Activated CD8-positive, alpha-beta memory T cell treated with anti-CD3 and anti-CD28 coated beads for 1 hour (primary cell): ENCODE measurements at places on chromosomes 7 and 10.

DNA sequence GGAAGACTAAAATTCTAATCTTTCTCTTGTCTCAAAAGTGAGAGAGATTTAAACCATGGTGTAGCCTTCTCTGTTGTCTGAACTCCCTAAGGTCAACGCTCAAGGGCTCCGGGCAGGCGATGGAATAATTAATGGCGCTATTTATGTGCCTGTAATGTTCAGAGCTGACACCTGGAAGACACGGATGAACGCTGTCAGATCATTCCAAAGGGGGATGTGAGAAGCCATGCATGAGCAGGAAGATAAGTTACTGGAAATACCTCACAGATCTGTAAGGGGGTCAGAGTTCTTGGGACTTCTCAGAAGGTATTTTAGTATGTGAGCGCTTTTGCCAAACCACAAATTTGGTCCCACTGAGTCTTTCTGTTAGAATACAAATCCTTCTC, 73.3 kb upstream of the MTPN start:
- DNase-seq: no peak

DNA sequence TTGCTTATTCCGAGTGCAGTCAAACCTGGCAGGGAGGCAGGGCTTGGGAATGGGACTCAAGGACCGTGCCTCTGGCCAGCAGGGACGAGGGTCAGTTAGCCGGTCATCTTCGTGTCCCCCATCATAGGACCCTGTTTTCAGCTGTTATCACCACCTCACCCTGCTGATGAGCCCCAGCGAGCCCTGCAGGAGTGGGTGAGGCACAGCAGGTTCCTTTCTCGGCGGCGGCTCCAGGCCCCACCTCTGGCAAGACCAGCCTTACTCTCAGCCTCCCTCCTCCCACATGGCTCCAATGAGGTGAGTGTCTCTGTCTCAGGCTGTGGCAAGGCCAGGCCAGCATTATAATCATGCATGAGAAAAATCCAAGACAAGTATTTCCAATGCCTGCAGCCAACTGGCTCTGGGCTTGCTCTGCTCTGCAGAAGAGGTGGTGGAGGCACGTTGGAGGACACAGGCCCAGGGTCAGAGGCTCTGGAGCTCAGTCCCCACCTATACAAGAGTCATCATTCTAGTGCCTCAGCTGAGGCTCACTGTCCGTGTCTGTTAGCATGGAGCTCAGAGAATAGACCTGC, 15.7 kb downstream of the PKD1L1 start:
- no peak for DNase-seq

DNA sequence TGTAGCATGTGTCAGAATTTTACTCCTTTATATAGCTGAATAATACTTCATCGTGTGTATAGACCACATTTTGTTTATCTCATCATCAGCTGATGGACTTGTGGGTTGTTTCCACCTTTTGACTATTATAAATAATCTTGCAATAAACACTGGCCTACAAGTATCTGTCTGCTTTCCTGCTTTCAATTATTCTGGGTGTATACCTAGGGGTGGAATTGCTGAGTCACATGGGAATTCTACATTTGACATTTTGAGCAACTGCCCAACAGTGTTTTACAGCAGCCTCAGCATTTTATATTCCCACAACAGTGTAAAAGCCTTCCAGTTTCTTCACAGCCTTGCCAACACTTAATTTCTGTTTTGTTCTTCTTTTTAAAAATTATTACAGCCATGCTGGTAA, 200.3 kb upstream of the PRSS1 start:
- DNase-seq: no peak

DNA sequence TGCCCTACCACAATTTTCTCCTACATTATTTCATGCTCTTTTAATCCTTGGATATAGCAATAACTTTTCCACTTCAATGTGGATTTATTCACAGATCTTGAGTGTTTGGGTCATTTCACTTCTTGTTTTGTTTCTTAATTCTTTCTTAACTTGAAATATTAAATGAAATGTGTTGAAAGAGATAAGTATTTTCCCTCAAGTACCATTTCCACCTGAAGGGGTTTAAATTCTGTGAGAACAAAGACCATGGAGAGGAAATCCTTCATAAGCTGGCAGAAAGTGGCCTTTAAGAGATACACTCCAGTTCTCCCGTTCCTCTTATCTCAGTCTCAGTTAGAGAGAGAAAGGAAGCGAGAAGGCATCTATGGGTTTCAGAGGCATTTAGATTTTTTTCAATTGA, 14.1 kb upstream of the DLD start:
- no peak for DNase-seq

DNA sequence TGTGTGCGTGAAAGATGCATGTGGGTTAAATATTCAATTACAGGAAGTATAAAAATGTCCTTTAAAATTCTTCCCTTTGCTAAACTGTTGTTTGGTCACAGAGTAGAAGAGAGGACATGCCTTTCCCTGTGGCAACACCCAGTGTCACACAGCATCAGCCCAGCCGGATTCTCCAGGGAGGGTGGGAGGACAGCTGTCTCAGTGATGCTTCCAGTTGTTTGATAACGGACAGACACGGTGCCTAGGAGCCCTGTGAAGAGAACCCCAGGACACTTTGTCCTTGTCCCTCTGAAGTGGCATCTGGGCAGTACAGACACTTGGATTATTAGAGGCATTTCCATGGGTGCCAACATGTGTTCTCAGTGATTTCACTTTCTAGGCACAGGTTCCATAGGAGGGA, 306.6 kb upstream of the LRGUK start:
- DNase-seq: no peak

DNA sequence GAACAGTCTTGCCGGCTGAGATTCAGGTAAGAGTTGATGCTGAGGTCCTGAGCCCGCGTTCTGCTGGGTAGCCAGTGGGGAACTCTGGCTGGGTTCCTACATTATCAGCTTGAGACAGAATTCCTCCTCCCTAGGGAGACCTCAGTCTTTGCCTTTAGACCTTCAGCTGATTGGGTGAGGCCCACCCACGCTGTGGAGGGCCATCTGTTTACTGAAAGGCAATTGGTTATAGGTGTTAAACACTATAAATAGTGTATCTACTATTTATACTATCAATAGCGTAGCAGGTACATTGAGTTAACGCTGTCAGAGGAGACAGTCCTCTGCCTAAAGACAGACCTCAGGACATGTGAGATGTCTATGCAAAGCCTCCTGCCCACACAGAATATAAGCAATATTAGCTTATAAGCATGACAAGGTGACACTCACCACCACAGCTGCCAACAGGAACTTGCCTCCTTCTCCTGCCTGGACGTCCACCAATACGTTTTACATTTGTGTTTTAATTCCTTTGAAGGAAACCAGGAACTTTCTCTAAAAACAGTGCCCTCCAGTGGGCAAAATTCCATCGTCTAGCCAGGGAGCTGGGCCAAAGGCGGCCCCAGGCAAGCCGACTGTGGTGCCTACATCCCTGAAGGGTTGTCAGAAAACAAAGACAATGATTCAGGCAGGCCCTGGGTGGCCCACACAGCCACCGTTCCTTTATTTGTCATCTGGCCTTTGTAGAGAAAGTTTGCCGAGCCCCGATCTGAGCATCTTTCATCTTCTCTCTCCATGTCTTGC, 58.8 kb downstream of the INSIG1 start:
- no peak for DNase-seq

DNA sequence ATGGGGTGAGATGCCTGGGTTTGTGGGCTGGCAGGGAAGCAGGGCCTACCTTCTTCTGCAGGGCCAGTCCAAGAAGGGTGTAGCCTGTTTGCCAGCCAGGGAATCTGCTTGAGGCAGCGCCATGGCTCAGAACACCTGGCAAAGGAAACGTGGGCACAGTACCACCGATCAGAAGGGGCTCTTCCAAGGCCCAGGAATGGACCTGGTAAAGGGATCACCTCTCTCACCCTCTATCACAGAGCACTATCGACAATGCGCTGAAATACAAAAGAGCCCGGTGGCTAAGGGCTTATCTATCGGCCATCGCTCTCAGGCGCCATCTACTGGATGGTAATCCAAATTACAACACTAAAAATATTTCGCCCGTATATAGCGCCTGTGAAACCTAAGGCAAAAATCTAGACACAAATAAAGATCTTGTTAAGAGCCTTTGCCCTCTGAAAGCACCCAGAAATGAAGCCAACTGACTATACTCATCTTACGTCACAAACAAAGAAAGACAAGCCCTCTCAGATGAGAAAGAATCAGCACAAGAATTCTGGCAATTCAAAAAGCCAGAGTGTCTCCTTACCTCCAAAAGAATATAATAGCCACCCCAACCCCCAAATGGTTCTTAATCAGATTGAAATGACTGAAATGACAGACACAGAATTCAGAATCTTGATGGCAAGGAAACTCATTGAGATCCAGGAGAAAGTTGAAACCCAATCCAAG, 217.8 kb upstream of the HPS1 start:
- no peak for DNase-seq

- DNase-seq: no peak
These were observed 453.2 kb downstream of the TNS3 start for GRCh38 chr7:47128700-47129099.

DNA sequence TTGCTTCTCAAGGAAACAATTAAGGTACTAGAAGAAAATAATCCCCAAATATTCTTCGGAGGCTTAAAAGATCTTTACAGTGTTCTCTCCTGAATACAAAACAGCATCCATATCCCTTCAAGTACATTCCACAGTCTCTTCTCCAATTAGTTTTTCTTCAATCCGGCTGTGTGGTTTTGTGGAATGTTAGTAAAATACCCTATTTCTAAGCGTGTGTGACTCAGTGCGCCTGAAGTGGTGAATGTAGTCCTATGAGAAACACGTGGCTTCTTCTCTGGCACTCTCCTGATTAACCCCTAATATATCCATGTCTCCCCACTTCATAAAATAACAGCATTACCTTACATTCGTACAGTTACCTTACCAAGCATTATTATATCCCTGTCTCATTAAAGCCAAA, 570.2 kb downstream of the ARL4A start:
- no peak for DNase-seq

- DNase-seq: no peak
These were observed 2.7 kb upstream of the ZNF786 start for GRCh38 chr7:149093228-149093627.

DNA sequence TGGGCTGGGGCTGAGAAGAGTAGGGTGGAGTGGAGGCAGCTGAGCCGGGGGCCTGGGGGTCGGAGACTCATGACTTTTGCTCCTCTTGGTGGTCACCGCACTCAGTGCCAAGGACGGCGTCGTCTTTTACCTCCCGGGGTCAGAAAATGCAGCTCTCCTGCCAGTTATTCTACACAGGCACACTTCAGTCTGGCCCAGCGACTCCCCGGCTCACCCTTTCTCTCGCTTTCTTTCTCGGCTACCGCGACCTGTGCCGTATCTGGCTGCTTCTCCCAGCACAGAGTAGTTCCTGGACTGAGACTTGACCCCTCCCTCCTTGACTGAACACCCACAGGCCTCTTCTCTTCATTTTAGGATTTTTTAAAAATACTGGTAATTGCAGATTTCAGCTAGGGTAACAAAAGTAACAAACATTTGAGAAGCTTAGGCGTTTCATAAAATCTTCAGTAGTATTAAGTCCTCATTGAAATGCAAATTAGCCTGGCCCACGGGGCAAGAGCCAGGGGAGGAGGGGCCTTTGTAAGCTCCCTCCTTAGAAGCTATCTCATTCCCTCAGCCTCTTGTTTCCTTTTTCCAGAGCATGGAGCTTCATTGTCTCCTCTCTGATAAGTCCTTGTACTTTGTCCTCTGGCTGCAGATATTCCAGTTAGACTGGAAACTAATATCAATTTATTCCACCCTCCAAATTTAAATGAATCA, 1.1 kb upstream of the PRLHR start:
- no peak for DNase-seq

DNA sequence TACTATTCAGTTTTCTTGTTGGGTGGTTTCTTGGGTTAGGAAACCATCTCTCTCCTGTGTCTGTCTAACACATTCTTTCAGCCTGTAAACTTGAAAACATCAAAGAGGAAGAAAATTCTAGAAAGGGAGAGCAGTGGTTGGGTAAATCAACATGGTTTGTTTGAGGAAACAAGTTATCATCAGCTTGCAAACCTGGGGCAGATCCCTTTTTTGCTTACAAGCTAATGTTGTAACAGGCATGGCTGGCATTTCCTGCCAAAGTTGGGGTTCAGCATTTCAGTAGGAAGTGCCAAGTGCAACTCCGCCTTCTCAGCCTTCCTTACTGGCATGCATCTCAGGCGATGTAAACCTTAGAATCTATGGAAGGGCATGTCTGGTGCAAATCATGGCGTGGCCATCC, 112.6 kb downstream of the EEPD1 start:
- DNase-seq: no peak

GRCh38 chr7:80679921-80680907, 41.8 kb downstream of the CD36 start:
- no peak for DNase-seq

- DNase-seq: no peak
These were observed 47.4 kb downstream of the ZMYND11 start for GRCh38 chr10:182441-183201.

GRCh38 chr10:33950206-33950605, 615.7 kb upstream of the NRP1 start:
- no peak for DNase-seq

DNA sequence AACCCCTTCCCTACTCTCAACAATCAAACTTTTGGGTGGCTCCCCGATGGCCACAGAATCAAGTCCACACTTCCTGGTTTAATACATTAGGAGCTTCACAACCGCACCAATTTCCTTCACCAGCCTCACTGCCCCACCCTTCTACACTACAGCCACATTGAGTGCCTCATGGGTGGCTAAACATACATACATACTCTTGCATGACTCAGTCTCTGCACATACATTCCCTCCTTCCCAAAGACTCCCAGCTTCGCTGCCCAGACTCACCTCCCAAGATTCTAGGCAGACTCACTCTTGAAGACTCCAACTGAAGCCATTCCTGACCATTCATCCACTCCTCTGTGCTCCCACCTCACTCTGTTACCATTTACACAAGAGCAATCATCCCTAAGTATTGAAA, 15.9 kb downstream of the VPS41 start:
- DNase-seq: no peak

- peak; percentile 49 for DNase-seq
These were observed 2.4 kb upstream of the TAS2R38 start for GRCh38 chr7:141975806-141976523.

DNA sequence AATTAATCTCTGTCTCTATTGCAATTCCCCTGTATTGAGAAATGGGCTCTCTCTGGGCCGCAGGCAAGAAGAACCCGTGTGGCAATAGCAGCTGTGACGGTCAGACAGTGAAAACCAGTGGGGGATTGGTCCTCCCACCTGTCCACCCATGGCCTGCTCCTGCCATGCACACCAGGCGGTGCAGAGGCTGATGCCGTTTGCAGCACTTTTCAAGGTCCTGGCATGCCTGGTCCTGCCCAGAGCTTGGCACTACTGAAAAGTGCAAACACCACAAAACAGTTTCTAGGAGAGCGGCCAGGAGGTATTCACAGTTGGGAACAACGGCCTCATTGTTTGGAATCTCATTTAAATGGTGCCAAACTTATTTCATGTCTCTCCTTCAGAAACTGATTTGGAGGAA, 41.5 kb downstream of the PSPH start:
- no peak for DNase-seq
